ENCODE measurements at places on chromosomes 7 and 10.
A peak's percentile ranks its signal among the peaks of the same experiment; 100 is the strongest.

DNA sequence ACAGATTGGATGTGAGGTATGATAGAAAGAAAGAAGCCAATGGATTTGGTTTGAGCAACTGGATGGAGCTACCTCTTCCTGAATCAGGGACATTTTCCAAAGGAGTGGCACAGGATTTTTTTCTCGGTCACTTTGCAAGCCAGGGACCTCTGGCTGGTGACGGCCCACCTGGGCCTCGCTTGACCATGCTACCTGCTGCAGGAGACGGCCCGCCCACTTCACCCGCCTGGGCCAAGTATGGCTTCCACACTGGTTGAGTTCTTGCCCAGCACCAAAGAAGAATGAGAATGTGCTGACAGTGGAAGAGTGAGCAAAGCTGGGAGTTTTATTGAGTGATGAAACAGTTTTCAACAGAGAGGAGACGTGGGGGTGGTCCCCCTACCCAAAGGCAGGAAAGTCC, 24.5 kb upstream of the SH3PXD2A start:
- DNase-seq = no peak

- no peak for DNase-seq
Observed at GRCh38 chr7:100034871-100035510, 14.6 kb upstream of the ZSCAN21 start.

- DNase-seq = peak; percentile 33
Observed at GRCh38 chr10:46229144-46229563, 57.6 kb upstream of the ANTXRL start.

- peak; percentile 42 for DNase-seq
Observed at GRCh38 chr10:49518982-49519578, 19.8 kb downstream of the ERCC6 start.

DNA sequence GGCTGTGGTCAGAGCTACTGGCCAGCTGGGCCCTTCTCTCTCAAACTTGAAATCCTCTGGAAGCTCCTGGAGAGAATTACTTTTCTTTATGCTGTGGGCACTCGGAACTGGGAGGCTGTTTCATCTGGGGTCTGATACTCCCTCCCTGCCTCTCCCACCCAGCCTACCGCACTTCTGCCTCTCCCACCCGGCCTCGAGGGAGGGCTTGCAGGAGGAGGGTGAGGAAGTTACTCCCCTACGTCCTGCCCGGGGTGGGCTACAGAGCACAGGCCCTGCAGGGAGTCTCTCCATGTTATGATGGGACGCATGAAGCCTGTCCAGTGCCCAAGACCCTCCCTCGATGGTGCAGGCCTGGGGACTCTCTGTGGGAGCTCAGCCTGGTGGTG, 584.6 kb upstream of the MKI67 start:
- no peak for DNase-seq

DNA sequence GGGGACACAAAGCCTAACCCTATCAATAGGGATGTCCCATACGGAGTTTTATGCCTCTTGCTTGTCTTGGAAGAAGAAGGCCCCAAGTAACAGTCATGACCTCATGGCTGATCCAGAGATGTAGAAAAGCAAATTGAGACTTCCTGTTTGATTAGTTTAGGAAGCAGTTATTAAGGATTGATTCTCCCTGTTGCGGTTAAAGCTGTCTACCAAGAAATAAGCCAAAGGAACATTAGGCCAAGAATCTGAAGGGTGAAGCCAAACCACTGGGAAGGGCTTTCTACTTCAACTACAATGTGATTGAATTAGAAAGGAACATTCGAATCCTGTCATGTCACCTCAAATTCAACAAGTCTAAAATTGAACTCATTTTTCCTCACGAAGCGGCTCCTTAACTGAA, 60.5 kb upstream of the AGBL3 start:
- DNase-seq = no peak

DNA sequence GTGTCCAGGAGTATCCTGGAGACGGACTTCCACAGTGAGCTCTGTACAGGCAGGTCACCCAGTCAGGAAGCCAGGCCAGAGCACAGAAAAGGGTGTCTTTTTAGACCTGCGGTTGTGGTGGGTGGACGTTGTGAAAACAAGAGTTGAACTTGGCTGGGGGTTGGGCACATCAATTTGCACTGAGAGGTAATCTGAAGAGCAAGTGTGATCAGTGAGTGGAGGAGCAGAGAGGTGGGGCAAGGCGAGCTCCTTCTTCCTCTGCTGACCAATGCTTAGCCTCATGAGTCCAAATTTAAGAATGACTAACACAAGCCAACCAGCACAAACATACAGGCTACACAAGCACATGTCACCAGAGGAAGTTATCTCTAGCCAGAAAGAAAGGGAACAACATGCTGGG, 310.8 kb downstream of the TCERG1L start:
- peak; percentile 41 for DNase-seq

- no peak for DNase-seq
Observed at GRCh38 chr10:133141958-133142340, 18.1 kb upstream of the KNDC1 start.

DNA sequence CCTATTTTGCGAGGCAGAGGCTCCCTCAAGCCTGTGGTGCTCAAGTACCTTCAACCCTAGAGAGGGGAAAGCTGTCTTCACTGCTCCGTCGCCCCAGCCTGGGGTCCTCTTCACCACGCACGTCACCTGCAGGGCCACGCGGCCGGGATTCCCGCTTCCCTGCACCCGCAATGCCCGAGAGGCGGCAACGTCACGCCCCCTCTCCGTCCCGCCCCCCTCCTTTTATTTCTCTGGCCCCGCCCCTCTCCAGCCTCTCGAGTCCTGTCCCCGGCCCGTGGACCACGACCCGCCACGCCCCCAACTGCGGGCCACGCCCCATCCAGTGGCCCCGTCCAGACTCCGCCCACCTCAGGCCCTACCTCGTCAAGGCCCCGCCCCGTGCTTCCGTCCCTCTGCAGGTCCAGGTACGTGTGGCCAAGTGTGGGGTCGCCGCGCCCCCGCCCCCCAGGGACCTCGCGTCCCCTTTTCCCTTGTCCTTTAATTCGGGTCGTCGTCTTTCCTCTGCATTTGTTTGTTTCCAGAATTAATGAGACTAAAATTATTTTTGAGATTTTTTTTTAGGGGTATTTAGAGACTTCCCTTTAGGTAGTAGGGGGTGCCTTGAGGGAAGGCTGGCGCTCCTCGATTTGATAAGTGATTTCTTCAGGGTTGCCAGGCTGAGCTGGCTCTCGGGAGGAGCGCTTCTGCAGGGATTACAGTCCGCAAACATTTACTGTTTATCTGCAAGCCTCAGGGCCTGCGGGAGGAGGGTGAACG, 69.8 kb upstream of the BAIAP2L1 start:
- no peak for DNase-seq

GRCh38 chr7:68754414-68754813, 843.9 kb upstream of the AUTS2 start:
- no peak for DNase-seq

- DNase-seq = no peak
Observed at GRCh38 chr7:20963556-20964280, 177.0 kb upstream of the SP8 start.

- DNase-seq = peak; percentile 21
Observed at GRCh38 chr7:100435401-100436304, 644 bp downstream of the PPP1R35 start.

- DNase-seq = no peak
Observed at GRCh38 chr7:64892116-64892515, 11.0 kb upstream of the ZNF273 start.

- DNase-seq = no peak
Observed at GRCh38 chr7:51472873-51473272, 156.3 kb upstream of the COBL start.

GRCh38 chr10:11074536-11075267, 57.0 kb downstream of the CELF2 start:
- DNase-seq = no peak

DNA sequence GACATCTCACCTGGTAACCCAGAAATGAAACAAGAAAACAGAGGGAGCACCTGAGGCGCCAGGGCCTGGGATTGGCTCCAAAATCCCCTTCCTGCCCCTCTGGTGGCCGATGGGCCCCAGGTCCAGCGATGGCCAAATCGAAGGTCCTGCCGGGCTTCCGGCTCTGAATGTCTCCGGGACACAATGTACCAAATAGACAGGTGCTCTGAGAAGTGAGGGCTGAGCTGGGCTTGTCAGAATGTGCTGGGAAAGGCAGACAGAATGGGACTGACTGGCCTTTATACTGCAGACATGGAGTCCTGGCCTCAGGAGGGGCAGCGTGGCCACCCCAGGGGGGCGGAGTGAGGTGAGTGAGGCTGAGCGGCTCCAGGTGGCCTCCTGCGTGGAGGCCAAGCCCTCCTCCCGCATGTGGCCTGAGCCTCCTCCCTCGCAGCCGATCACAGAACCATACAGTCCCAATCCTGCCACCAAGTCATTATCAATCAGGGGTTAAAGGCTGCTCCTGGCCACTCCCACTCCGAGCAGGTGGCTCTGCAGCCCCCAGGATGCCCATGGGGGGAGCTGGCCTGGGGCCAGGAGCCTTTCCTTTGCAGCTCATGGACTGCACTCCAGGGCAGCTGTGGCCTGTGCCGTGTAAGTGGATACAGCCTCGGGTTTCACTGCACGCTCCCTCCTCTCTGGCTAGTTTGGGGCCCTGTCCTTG, 185.5 kb downstream of the ADARB2 start:
- no peak for DNase-seq

DNA sequence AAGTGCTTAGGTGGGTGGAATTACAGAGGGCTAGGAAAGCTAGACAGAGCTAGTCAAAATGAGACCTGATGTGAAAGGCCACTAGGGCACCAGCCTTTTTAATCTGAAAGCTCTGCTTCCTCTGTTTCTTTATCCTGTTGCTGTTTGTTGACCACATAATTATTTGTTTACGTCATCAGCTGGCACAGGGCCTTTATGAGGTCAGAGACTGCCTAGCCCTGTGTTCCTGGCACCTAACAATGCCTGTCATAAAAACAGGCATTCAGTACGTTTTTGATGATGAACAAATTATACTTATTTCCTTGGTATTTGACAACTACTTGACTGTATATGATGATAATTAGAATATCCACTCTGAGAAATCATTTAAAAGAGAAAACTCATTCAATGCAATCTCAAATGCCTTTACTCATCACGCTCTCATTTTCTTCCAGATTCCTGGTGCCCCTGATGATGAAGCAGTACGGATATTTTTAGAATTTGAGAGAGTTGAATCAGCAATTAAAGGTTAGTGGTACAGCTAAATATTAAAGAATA, 26.0 kb downstream of the RBM17 start:
- DNase-seq = no peak

DNA sequence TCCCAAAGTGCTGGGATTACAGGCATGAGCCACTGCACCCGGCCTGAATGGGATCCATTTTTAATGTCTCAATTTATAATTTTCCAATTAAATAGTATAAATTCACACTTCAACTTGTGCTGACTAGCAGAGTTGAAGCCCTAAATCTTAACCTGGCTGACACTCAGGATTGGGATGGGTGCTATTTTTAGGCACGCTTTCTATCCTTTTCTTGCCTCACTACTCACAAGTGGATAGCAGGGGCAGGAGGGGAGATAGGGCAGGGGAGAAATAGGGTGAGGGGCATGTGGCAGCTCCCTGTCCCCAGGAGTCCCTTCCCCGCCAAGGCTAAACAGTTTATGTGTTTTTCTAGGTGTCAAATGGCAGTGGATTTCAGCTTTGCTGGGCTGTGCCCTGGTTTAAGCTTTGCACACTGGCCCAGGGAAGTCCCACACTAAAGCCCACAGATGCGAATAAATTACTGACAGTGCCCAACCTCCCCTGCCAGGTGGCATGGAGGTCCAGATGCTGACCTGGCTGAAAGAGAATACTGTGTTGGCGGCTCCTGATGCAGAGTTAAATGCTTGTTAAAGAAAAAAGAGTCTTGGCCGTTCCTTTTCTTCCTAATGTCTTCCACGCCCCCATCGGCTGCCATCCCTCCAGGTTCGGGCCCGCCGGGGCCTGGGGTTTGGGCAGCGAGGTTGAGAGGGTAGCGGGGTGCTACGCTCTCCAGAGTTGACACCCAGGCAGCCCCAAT, 36.2 kb upstream of the EFCAB10 start:
- DNase-seq = no peak

- DNase-seq = no peak
Observed at GRCh38 chr7:50685135-50686065, 97.3 kb downstream of the GRB10 start.

DNA sequence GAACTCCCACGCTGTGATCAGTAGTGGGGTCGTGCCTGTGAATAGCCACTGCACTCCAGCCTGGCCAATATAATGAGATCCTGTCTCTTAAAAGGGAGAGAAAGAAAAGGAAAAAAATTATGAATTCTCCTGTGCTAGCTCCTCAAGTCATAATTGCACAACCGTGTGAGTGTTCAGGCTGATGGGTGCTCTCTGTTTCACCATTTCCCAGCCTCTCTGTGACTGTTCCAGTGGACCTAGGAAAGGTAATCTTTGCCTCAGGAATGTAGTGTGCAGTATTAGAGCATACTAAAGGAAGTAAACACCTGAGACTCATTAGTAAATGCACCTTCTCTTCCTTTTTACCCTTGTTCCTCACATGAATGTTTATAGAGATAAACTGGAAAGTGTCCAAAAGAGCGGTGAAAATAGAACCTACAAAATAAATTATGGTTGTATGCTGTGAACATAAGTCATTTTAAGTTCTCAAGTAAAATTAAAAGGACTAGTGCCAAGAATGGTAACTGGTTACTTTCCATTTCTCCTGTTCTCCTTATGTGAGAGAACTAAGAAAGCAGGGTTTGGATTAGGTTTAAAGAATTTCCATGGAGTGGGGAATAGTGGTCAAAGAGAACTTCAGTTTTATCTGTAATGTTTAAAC, 42.7 kb downstream of the INPP5F start:
- no peak for DNase-seq

DNA sequence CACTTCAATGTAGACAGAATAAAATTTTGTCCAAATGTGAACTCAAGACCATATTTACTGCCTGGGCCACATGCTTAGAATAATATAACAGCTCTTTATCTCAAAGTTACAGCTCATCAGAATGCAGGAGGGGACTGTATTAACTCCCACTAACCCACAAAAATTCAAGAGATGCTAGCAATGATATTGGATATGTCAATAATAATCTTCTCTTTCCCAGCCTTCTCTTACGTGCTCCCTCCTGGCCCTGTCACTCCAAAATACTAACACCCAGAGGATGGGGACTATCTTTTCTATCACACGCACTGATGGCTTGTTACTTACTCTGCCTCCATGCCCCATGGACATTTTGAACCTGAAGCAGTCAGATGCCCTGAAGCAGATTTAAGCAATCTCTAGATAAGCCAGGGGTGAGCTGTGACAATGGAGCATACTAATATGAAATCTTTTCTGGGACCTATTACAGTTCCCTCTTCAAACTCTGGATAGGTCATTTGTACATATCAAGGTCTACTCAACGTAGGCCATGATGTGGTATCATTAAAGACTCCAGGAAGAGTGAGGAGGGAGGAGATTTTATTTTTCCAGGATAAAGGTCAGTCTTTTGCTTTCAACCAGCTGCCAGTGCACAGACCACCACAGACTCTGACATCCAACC, 803.0 kb downstream of the GRM8 start:
- no peak for DNase-seq

DNA sequence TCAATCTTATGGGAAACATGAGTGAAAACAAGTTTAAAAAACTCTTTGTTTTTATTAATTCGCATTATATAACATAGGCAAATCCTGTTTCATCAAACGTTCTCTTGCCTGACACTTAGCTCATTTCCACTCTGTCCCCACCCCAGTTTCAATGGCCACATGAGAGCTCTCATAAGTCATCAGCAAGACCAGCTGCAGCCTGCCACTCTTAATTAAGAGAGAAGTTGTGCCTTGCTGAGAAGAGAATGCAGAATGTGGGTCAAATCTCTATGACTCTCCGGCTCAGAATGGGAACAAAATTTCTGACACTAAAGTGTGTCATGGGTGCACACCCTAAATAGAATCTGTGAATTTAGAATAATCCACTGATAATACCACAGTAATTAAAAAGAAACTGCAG, 39.6 kb downstream of the ASAH2 start:
- no peak for DNase-seq

Measured in inflammatory macrophage treated with lipopolysaccharide for 4 hours (primary cell).